ENCODE measurements at places on chromosomes 5 and 9. TPM values are rescaled to one million over a fixed set of nuclear protein-coding genes. Genes with fewer than 3 reads are reported as not detected.

Gene GCNT4
- 34.3 TPM for total RNA-seq

Gene HCN1
- total RNA-seq, result not detected

Gene SFXN1
- 95.7 TPM for total RNA-seq

Gene RMI1
- 24.8 TPM for total RNA-seq

Gene CCL27
- total RNA-seq, result not detected

Gene SNX24
- total RNA-seq, result 1.6 TPM

Gene WDR38
- not detected for total RNA-seq

Gene CKMT2
- not detected for total RNA-seq

All from naive thymus-derived CD4-positive, alpha-beta T cell (primary cell).